Forelimb muscle (tissue), 1 donor: ENCODE measurements at places on chromosomes 13 and 19. TPM values are rescaled to one million over a fixed set of nuclear protein-coding genes. Genes with fewer than 3 reads are reported as not detected.

The ZNF578 gene
- polyA plus RNA-seq = 2.4 TPM

GRCh38 chr13:50452756-50453155 lies 390.7 kb downstream of the DLEU7 start:
- DNase-seq = no peak

The FAM83E gene
- polyA plus RNA-seq = not detected

- no peak for DNase-seq
These were observed 19.3 kb downstream of the AP1M1 start for GRCh38 chr19:16216744-16217670.

The ECSIT gene
- polyA plus RNA-seq = 38.2 TPM

DNA sequence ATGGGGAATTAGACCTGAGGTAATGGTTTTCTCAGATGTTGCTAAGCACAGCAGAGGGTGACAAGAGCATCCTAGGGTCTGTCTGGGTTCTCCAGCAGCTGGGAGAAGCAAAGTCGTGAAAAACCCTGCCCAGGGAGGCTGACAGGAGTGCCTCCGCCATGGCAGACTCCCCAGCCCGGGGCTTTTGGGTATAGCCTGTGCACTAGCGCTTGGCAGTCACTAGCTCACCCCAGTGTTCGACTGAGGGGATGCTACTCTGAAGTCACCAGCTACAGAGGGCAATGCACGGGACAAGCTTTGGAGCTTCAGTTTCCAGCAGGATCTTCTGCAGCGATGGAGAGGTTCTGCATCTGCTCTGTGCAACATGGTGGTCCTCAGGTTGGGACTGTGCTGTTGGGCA lies 87.5 kb downstream of the ING1 start:
- no peak for DNase-seq

DNA sequence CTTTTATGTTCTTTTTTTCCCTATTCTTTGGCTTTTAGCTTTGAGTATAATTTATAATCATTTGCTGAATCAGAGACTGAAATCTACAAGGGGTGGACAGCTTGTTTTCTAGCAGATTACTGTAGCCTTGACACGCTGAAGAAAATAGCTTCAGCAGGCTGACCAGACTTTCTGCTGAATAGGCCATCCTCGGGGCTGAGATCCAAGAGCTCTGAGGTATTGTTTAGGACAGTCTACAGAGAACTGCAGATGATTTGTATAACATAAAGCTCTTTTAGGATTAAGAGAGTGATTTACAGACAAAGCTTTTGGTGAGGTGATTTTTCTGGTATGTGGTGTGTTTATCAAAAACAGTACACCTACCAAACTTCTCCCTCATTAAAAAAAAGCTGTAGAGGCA lies 16.8 kb downstream of the POLR1D start:
- DNase-seq = no peak

GRCh38 chr19:41420101-41420880 lies 6.9 kb downstream of the B3GNT8 start:
- no peak for DNase-seq

DNA sequence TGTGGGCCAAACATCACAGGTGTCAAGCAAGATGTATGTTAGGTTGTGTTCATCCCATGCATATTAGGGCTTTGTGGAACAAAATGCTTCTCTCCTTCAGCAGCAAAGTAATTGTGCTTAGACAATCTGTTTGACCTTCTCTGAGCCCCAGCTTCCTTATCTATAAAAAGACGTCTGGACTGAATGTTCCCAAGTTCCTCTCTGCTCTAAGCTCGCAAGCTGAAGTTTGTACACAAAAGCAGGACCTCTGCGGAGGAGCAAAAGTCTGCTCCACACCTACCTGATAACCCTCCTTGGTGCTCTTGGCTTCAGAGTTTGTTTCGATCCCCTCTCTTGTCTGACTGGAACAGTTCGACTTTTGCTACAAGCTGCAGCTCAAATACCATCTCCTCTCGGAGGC lies 95.7 kb upstream of the UBL3 start:
- no peak for DNase-seq

DNA sequence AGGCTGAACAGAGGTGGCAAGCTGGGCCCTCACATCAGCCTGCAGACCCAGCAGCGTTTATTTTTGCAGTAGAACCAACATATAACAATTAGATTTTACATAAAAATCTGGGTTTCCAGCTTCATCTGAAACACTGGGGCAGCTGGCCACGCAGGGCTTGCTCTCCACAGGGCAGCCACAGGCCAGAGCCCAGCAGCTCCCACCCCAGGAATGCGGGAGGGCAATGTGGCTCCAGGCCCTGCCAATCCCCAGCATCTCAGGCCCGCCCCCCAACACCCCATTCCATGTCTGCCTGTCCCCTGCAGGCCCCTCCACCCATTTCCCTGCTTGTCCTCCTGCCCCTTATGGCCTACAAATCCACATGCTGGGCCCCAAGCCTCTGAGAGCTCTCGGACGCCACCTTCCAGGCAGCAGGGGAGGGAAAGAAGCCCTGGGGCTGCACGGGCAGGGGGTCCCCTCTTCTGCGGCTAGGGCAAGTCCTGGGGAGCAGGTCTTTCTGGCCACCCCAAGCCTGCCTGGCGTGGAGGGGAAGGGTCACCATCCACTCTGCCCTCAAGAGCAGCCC lies 15.0 kb upstream of the VSTM2B start:
- no peak for DNase-seq

- DNase-seq = no peak
These were observed 373.6 kb downstream of the FGF14 start for GRCh38 chr13:102028206-102028605.

The PSG11 gene
- 0.83 TPM for polyA plus RNA-seq

DNA sequence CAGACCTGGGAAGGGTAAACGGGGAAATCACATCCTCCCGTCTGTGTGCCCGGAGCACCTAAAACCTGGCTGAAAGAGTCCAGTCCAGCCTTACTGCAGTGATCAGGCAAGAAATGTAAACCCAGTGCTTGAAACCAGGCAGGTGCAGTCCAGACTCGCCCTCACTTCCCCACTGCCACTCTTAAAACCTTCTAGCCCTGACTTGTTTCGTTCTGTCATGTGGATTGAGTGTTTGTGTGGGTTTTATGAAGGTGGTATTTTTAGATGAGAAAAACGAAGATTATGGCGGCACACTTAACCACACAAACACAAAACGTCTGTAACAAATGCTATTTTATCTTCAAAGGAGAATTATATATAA lies 839 bp upstream of the CKAP2 start:
- DNase-seq = no peak
